ENCODE measurements at places on chromosomes 1 and 21. TPM values are rescaled to one million over a fixed set of nuclear protein-coding genes. Genes with fewer than 3 reads are reported as not detected.

The ELAPOR1 gene
- 0.80 TPM for total RNA-seq

The HORMAD1 gene
- total RNA-seq: not detected

The ERICH3 gene
- total RNA-seq: not detected

The AADACL4 gene
- total RNA-seq: not detected

The DENND1B gene
- 7.4 TPM for total RNA-seq

The SHE gene
- total RNA-seq: not detected

The EPHB2 gene
- total RNA-seq: 21.0 TPM

The MROH7 gene
- not detected for total RNA-seq

The IPP gene
- 8.8 TPM for total RNA-seq

The FABP3 gene
- total RNA-seq: 0.40 TPM

The SHISA4 gene
- 14.3 TPM for total RNA-seq

The RYR2 gene
- total RNA-seq: not detected

The CYP4A22 gene
- not detected for total RNA-seq

The WDR26 gene
- 45.2 TPM for total RNA-seq

The KCNK2 gene
- not detected for total RNA-seq

The LIN28A gene
- not detected for total RNA-seq

The CASQ2 gene
- total RNA-seq: 0.17 TPM

The PDE9A gene
- total RNA-seq: 0.33 TPM

The SPRR2A gene
- total RNA-seq: not detected

The PKP1 gene
- total RNA-seq: 211 TPM

The THEM5 gene
- total RNA-seq: not detected

The PODN gene
- total RNA-seq: not detected

The EDARADD gene
- total RNA-seq: 0.91 TPM

The LCE3D gene
- not detected for total RNA-seq

The HPDL gene
- not detected for total RNA-seq

The DIO1 gene
- total RNA-seq: not detected

The CCDC17 gene
- total RNA-seq: 1.9 TPM

The WDR47 gene
- 7.7 TPM for total RNA-seq

The ADCY10 gene
- not detected for total RNA-seq

The LORICRIN gene
- not detected for total RNA-seq

The FUCA1 gene
- total RNA-seq: 23.4 TPM

The CFHR3 gene
- total RNA-seq: not detected

The SYCP1 gene
- total RNA-seq: not detected

The CD101 gene
- 0.36 TPM for total RNA-seq

The HES2 gene
- 42.9 TPM for total RNA-seq

The TTC39A gene
- 12.3 TPM for total RNA-seq

The TSPEAR gene
- 3.2 TPM for total RNA-seq

The LYST gene
- 4.8 TPM for total RNA-seq

The KCNJ15 gene
- total RNA-seq: not detected

The LHX8 gene
- not detected for total RNA-seq

The SPRR1B gene
- not detected for total RNA-seq

The HNRNPCL2 gene
- not detected for total RNA-seq

The ETNK2 gene
- 24.5 TPM for total RNA-seq

The IGFN1 gene
- 0.63 TPM for total RNA-seq

The FAM167B gene
- 1.3 TPM for total RNA-seq

All from PC-3 (cell line).